SK-N-DZ (cell line): ENCODE measurements at places on chromosomes 4 and X.
A peak's percentile ranks its signal among the peaks of the same experiment; 100 is the strongest.

DNA sequence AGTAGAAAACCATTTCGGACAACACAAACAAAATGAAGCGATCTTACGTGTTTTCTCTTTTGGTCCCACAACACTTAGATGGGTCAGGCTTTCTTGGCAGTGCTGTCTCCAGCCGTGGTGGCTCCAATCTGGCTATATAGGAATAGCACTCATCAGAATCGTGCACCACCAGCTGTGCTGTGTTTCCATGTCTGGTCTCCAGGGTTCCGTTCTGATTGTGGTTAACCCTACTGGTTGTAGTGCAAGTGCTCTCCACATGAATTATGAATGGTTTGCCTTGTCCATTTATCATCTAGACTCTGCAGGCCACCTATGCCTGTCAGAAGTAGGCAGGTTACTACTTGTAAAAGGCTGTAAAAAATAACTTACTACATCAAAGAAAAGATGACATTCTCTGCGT, 536.3 kb downstream of the IQCM start:
- no peak for DNase-seq

DNA sequence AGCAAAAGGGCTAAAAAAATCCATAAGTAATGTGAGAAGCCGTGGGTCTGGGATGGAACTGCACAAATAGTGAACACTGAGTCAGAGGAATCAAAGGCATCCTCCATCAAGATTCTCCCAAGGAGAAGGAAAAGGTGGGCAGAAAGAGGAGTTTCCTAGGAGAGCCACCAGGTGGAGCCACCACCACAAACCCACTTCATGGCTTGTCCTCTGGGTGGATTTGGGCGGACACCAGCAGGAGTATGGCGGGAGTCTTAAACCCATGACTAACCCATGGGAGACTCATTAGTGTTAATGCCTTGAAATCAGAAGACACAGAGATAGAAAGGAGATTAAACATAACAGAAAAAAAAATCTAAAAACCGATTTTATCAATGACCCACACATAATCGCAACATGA, 147.7 kb downstream of the SH3KBP1 start:
- peak; percentile 48 for DNase-seq

GRCh38 chr4:170776983-170777382, 687.2 kb upstream of the AADAT start:
- no peak for DNase-seq

GRCh38 chr4:123478859-123479345, 82.3 kb downstream of the SPRY1 start:
- DNase-seq, result no peak

GRCh38 chr4:97432551-97432950, 710.7 kb downstream of the STPG2 start:
- no peak for DNase-seq

DNA sequence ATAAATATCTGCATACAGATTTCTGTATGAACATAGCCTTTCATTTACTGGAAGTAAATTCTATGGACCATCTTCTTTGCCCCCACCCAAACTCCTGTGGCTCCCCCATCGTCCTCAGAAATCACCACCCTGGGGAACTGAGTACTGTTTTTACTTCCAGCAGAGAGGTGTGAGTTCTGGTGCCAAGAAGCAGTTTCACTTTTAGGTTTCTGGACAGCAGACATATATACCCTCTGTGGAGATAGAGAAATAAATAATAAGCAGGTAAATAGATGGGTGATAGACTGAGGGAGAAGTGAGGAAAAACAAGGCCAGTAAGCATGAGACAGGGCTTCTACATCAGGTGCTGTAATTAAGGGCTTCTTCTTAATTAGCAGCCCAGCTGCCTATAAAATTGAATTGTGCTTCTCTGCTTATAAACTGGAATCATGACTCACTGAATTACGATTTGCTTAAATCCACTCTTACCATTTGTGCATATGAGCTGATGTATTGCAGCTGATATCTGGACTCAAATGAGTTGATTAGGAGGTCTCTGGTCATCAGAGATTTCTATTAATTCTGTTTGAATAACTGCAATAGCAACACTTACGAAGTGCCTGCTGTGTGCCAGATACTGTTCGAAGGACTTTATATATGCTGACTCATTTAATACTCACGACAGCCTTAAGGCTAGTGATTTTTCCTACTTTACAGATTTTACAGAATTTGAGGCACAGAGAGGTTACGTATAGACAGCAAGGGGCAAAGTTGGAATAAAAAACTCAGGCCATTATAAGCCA, 60.8 kb upstream of the DHX15 start:
- DNase-seq, result no peak

DNA sequence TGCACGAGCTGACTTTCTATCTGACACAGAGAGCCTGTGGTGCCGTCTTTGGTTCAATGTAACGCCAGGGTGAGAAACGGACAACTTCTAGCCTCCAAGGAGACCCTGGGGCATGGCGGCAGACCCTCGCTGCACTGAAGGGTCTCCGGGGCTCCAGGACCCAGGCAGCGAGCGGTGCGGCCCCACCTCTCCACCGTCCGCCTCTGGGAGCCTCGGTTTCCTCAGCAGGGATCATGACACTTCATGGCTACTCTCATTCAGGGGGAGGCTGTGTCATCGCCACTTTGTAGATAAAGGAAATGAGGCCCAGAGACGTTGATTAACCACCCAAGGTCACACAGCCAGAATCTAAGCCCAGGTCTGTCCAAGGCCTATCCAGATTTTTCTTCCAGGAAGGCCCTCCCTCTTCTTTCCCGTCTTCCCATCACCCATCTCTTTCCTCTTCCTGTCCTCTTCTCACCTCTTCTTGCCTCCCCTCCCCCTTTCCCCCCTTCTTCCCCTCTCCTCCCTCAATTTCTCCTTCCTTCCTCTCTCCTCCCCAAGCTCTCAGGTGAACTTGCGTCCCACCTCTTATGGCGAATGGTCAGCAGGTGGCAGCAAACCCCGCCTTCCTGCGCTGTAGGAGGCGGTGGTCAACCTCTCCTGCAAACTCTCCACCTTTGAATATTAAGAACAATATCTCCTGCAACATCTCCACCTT, 69.3 kb upstream of the HMX1 start:
- peak; percentile 29 for DNase-seq

- no peak for DNase-seq
Observed at GRCh38 chr4:3676907-3677747, 89.1 kb upstream of the ADRA2C start.

DNA sequence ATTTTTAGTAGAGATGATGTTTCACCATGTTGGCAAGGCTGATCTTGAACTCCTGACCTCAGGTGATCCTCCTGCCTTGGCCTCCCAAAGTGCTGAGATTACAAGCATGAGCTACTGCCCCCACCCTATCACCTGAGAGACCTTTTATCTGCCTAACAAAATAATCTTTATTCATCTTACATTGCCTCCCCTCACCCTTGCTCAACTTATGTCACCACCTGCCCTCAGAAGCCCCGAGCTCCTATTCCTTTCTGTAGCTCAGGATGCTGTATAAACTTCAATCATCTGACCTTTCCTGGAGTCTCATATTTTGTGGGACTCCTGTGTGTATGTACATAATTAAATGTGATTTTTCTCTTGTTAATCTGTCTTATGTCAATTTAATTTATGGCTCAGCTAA, 29.7 kb upstream of the ENPP6 start:
- no peak for DNase-seq

DNA sequence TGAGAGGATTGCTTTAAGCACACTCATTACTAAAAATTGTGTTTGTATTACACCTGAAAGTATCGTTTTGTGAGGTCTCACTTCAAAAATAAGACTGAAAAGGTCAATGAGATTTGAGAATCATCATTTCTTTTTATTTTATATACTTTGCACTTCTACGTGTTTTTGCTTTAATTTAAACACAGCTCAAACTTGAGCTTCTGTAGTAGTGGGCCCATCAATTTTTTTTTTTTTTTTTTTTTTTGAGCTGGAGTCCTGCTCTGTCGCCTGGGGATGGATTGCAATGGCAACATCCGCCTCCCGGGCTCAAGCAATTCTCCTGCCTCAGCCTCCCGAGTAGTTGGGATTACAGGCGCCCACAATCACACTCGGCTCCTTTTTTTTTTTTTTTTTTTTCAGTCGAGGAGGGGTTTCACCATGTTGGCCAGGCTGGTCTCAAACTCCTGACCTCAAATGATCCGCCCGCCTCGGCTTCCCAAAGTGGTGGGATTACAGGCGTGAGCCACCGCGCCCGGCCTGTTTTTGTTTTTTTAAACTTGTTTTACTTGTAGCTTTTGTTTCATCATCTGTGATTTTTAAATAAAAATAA, 1.5 kb downstream of the GSTCD start:
- DNase-seq, result peak; percentile 37

- DNase-seq, result no peak
Observed at GRCh38 chrX:13463608-13464007, 105.8 kb upstream of the EGFL6 start.

- DNase-seq, result no peak
Observed at GRCh38 chr4:40403081-40403480, 67.9 kb downstream of the CHRNA9 start.

DNA sequence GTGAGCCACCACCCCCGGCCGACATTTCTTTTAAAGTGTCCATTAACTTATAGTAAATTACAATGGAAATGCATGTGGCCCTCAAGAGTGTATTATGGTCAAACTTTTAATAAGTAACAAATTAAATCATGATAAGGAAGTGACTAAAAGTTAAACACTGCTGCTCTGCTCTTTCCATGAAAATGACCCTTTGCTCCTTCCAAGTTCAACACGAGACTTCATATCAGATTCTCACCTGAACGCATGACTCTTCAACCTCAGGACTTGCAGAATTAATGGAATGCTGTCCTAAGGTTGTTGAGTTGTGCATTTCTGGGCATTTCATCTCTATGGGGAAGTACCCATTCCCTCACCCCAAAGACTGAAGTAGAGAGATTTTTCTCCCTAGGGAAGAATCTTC, 27.1 kb downstream of the AWAT2 start:
- DNase-seq, result no peak

DNA sequence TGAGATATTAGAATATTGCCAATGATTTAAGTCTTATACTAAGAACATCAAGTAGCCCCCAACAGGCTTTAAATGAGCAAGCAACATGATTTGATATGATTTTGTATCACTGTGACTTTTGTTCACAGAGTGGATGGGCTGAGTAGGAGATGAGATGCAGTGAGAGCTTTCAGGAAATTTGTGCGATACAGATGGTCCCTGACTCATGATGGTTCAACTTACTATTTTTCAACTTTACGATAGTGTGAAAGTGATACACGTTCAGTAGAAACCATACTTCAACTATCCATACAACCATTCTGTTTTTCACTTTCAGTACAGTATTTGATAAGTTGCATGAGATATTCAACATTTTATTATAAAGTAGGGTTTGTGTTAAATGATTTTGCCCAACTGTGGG, 78.7 kb upstream of the NWD2 start:
- DNase-seq, result no peak

- no peak for DNase-seq
Observed at GRCh38 chr4:108135549-108136209, 33.1 kb downstream of the LEF1 start.

DNA sequence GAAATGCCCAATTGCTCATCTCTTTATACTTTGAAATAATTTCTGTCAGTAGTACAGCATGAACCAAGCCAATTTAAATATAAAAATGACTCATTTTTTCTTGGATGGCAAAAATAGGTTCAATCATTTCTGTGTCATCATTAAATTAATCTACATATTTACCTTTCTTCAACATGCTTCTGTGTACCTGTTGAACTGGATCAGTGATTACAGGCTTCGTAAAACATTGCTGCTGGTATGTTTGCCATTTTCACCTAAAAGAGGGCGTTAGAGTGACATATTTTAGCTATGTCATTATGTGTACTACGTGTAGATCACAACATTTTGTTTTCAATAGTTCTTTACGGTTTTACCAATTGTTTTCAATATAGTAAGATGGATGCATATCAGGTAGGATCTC, 340.5 kb upstream of the MAOA start:
- no peak for DNase-seq

DNA sequence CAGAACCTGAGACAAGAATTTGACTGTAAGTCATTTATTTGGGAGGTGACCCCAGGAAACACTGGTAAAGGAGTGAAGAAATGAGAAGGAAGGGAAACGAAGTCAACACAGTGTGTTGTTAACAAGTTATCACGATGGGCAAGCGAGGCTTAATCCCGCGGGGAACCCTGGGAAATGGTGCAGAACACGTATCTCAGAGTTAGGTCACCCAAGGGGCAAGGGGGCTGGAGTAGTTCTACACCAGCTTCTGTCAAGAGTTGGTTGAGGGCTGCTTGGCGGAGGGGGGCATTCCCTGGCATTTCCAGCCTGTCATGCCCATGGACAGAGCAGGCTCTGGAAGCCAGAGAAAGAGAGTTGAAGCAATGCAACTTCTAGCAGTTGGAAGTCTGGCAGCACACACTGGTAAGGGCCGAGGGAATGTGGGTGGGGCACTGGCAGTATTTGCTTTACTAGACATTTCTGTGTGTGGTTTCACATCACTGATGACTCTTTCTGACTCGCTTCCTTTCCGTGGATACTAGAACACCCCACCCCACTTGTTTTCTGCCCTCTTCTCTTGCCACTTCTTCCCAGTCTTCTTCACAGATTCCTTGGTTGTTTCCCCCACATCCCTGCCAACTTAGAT, 52.2 kb upstream of the ADGRG2 start:
- DNase-seq, result no peak

DNA sequence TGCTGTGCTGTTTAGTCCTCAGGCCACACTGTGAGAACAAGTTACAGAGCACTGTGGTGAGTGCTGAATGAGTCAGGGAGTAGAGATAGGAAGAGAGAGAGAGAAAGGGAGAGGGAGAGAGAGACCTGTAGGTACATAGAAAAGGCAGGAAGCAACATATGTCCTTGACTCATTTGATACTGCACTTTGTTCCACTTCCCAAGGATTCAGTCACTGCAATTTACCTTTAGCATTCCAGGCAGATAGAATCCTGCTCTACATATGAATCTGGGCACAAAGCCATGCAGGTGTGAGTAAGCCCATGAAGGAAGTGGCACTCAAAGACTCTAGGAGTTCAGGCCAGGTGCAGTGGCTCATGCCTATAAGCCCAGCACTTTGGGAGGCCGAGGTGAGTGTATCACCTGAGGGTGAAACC, 1.0 kb upstream of the DAPP1 start:
- DNase-seq, result no peak

DNA sequence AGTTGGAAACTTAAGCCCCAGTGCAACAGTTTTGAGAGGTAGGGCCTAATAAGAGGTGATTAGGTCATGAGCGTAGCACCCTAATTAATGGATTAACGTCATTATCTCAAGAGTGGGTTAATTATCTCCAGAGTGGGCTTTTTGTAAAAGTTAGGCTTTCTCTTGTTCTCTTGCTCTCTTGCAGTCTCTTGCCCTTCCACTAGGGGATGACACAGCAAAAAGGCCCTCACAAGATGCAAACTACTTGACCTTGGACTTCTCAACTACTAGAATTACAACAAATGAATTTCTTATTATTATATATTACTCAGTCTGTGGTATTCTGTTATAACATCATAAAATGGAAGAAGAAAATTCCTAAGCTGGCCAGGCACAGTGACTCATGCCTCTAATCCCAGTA, 22.1 kb upstream of the NDST3 start:
- DNase-seq, result no peak

- DNase-seq, result no peak
Observed at GRCh38 chr4:54840430-54840829, 182.7 kb downstream of the KIT start.

- DNase-seq, result no peak
Observed at GRCh38 chr4:80216100-80216761, 18.9 kb downstream of the PRDM8 start.
